ENCODE measurements at places on chromosomes 1 and 21. TPM values are rescaled to one million over a fixed set of nuclear protein-coding genes. Genes with fewer than 3 reads are reported as not detected.

The CFAP107 gene
- not detected for total RNA-seq

The PARK7 gene
- total RNA-seq = 287 TPM

The IPO13 gene
- total RNA-seq = 21.1 TPM

The CNR2 gene
- 0.11 TPM for total RNA-seq

The KCNK1 gene
- 7.0 TPM for total RNA-seq

The VHLL gene
- not detected for total RNA-seq

The NBPF9 gene
- 27.8 TPM for total RNA-seq

The GCLM gene
- total RNA-seq = 27.0 TPM

The SLFNL1 gene
- 1.0 TPM for total RNA-seq

The DCST1 gene
- not detected for total RNA-seq

The B3GALNT2 gene
- total RNA-seq = 56.9 TPM

The MAN1C1 gene
- 36.1 TPM for total RNA-seq

The CLCA4 gene
- total RNA-seq = not detected

The NOTCH2 gene
- 130 TPM for total RNA-seq

The SH2D1B gene
- total RNA-seq = not detected

The SPRR1B gene
- not detected for total RNA-seq

DNA sequence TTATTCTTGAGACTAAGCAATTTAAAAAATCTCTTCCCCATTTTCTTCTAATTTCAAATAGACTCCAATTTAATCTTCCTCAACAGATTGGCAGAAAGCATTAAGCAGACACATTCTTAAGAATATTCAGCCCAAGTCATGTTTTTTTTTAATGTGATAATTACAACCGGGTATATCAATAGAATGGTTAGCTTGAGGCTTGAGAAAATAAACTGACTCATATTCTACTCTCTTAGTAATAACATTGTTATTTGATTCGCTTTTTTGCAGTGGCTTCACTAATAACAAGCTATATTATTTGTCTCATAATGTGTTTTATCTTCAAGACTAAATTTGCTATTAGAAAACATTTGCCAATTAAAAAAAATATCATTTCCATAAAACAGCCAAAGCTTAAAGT, 488.6 kb upstream of the RGS18 start:
- DNase-seq = no peak

DNA sequence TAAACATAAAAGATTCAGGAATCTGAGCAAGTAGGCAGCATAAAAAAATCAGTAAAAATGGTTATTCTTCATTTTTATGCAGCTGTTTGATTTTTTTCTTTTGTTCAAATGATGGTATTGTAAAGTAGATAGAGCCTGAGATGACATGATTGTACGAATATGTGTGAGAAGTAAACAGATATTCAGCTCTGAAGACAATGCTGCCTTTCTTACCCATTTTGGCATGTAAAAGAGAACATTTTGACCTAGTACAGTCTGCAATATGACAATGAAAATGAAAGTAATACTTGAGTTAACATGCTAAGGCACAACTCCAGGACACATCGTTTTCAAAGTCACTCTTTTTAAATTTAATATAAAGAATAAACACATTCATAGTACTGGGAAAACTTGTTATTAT, 95.7 kb upstream of the NCAM2 start:
- DNase-seq = no peak

GRCh38 chr1:197041486-197042353, 25.3 kb downstream of the F13B start:
- no peak for DNase-seq

DNA sequence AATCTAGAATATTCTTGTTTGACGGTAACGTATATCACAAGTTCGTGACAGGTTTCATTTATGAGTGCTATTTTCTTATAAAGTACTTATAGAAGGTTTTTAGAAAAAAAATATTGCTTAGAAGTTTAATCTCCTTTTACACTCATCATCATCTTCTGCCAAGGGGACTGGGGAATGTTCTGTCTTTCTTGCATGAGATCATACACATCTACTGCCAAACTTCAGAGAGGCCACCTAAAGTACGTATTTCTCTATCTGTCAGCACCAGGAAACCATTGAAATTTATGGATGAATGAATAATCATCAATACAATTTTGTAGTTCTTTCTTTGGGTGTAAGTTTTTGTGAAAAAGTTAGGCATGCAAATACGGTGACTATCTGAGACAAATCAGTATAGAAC, 245.8 kb downstream of the SPATA17 start:
- DNase-seq = no peak

DNA sequence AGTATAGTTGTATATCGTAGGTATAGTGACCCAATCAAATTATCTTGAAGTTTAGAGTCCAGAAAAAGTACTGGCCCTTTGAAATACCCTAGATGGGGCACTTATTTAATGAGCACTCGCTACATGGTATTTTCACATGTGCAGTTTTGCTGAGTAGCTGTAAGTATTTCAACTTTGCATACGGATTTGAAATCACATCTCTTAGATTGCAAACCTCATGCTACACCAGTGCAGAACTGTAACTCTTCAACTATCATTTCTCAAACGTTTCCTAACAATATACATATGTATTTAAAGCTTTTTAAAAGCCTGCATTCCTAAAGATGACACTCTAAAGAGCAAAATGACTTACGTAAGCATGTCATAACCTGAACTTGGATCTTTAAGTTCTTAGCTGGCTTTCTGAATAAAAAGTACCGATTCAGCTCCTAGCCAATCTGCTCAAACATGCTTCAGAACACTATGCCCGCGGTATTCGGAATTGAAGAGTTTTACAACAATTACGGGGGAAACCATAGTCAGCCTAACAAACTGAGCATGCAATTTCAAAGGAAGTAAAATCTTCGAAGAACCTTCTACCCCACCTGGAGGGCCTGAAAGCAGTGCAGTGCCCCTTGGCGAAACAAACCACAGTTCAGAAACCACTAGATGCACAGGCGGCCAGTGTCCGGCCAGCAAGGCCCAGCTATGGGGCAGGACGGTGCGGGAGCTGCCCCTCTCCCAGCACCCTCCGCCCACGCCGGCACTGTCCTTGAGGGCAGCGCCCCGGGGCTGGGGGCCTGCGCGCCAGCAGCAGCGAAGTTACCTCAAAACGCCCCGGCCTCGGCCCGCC, 863 bp downstream of the FH start:
- DNase-seq = peak; percentile 14

DNA sequence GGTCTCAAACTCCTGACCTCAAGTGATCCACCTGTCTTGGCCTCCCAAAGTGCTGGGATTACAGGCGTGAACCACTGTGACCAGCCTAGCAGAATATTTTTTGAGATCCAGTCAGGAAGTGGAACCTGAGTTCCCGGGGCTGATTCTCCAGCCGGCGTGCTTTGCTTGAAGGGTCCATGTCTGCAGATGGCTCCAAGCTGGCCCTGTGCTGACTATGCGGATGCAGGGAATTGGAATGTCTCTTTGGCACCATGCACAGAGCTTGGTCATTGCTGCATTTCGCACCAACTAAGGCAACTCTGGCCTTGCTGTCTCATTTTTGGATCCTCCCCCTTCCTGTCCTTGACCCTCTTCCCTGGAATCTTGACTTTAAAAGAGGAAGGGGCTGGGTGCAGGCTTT, 28.1 kb downstream of the ARHGEF10L start:
- no peak for DNase-seq

- DNase-seq = no peak
Measured at GRCh38 chr1:231976231-231976630, 349.6 kb downstream of the DISC1 start.

DNA sequence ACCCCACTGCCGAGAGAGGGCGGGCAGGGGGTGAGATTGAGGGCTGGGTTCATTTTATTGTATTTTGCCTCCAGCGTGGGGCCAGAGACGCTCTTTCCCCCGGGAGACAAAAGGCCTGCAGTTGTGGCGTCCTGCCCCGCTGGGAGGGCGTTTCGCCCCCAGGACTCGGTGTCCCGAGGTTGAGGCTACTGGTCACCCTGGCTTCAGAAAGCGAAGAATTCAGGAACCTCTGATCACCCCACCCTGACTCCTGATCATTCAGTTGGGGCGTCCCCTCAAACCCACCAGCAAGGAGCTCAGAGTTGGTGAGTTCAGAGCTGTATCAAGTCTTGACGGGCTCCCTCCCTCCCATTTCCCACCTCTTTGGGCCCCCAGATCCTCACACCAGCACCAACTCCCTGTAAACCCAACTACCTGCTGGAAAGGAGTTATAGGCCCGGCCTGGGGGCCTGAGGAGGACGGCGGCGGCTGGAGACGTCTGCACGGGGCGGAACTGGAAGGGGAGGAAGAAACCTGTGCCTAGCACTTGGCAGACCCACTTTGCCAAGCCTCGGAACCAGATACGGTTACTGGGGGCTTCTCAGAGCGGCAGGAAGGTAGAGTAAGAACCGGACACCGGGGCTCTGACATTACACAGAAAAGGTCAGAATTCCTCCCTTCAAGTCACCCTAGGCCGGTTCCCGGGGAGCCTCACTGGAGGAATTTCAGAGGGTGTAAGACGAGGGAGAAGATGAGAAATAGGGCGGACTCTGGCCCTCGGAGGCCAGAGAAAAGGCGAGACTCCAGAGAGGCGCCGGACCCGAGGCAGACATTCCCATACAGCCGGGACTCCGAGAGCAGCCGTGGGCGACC, 761 bp upstream of the PAX7 start:
- DNase-seq = no peak

DNA sequence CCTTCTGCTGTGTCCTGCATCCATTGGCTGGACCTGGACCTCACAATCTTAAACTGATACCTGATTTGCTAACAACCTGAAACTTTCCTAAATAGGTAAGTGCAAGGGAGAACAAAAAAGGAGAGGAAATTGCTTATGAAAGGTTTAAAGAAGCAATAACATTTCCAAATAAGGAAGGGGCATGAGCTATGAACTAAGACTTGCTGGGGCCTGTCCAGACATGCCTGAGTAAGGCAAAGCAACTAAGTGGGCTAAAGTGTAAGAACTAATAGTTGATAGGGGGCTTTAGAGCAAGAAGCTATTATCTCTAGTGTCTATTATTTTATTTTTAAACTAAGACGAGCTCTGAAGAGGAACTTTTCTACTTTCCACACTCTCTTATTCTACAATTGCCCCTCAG, 11.6 kb downstream of the JMJD4 start:
- DNase-seq = no peak

DNA sequence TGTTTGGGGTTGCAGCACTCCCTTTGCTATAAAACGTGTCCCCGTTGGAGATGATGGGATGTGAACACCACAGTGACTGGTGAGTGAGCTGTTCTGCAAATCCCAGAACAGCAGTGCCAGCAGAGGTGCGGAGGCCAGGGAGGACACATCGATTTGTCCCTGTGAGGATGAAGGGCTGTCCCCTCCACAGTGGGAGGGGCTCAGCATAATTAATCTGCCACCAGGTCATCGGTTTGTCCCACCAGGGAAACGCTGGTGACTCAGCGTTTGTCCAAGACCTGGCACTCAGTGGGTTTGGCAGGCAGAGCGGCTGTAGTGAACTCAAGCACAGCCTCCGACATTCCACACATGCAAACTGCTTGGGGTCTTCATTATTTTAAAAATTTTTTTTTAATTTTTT, 22.8 kb upstream of the PDE9A start:
- DNase-seq = no peak

DNA sequence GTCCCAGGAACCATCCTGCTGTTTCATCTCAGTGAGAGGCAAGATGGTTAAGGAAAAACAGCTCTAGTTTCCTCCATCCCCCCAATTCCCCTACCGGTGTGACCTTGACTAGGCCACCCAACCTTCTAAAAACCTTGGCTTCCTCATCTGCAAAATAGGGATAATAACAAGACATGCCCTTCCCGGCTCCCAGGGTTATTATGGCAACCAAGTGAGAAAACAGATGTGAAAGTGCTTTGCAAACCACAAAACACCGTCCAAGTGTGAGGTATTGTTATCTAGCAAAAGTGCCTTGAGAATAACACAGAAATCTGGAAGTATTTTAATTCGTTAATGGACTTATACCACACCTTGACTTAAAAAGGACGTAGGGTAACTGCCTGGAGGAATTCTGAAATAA, 62.7 kb downstream of the ITPKB start:
- DNase-seq = no peak

- DNase-seq = no peak
Measured at GRCh38 chr1:192789871-192790270, 19.0 kb upstream of the RGS2 start.

GRCh38 chr1:12039164-12039525, 19.8 kb downstream of the MIIP start:
- DNase-seq = no peak

- no peak for DNase-seq
Measured at GRCh38 chr1:64584479-64584878, 114.5 kb downstream of the CACHD1 start.

DNA sequence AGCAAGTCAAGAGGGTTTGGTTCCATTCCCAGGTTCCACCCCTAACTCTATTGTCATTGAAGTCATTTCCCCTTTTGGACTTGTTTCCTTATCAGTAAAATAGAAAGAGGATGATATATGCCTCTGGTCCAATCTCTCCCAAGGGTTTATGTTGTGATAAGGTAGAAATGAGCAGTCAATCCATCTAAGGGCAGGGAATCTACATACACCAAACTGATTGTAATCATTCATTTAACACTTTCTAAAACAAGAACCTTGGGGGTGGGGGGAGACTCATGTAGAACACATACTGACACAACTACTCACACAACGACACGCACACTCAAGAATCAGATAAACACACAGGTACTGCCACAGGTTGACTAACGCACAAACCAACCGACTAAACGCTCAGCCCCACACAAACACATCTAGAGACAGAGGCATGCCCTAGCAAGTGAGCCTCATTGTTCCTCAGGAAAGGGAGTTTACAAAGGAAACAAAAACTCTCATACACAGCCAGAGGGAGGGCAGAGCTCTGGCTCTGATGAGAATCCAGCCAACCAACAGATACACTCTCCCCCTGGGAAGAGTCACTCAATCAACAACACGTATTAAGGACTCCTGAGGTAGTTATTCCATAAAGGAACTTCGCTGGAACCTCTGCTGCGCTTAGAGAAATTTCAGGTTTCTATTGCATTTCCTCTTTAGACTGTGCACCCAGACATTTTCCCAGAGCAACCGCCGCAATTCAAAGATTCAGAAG, 1.0 kb downstream of the F11R start:
- no peak for DNase-seq

- DNase-seq = peak; percentile 60
Measured at GRCh38 chr1:109113590-109114341, at the start of gene ELAPOR1. Gene ELAPOR1, plus strand, starts transcription at chr1:109114115. Its CDS starts 69 bp downstream, at chr1:109114184.

DNA sequence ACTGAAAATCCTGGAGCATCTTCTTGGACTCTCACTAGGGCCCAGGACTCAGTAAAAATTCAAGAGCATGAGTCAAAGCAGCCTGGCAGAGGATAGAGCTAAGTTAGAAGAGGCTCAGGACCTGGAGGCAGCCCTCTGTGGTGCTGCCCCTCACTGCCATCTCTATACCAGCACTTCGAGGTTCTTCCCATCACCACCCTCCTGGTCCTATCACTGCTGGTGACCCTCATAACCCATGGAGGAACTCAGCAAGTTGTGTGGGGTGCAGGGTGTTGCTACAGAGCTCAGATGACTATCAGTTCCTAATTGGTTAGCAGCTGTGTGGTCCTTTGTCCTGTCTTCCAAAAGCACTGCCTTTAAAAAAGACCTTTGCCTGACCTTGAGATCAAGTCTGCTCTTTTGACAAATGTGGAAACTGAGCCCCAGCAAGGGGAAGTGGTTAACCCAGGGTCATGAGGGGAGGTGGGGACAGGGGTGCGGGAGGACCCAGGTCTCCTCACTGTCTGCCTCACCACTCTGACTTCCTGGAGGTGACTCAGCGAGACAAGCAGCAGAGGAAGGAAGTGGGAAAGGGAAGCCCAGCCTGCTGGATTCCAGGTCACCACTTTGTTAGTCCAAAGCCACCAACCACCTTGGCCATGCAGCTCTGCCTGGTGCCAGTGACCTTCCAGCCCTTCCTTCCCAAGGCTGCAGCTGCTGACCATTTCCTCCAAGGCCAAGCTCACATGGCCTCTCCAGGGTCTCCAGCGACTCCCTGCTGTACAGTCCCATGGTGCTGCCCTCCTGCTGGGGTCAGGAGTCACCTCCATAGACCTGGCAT, 199.4 kb upstream of the EDN2 start:
- DNase-seq = peak; percentile 12

All from thyroid gland (tissue), 4 donors.